Caki2 (cell line): ENCODE measurements at places on chromosomes 1 and 21.
A peak's percentile ranks its signal among the peaks of the same experiment; 100 is the strongest.

- no peak for DNase-seq
These were observed 12.5 kb downstream of the POLR3GL start for GRCh38 chr1:145977016-145977415.

- DNase-seq, result no peak
These were observed 8.0 kb upstream of the SLC30A2 start for GRCh38 chr1:26053718-26054560.

DNA sequence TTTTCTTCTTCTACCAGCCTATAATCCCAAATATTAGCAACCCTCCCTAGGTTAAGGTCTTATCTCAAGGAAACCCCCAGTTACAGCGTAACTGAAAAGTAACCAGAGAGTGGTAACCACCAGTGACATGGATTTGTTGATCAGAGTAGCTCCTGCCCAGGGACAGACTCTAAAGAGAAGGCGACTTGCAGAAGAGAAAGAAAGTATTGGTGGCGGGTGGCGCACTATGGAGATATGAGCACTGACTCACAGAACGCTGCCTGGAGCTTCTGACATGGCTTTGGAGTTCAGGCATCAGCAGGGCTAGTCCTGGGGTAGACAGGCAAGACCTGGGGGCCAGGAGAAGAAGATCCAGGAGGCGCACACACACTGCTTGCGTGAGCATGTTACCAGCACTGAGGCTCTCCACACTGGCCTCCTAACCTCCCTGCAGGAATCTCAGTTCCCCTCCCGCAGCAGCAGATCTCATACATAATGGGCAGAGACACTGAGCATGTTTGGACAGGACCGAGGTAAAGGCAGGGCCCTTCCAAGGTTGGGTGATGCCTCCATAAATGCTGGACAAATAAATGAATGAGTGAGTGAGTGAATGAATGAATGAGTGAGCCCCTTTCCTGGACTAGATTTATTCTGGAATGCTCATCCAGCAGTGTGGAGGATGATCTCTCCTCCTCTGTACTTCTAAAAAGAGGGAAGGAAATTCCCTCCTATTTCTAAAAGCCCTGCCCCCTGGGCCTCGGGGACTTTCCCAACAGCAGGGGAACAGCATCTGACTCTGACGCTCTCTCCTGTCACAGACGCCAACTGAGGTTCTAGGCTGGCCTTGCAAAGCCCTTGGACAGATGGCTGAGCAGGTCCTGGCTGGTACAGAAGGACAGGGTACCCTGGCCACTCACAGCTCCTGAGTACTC lies 175.5 kb downstream of the CLIC6 start:
- peak; percentile 74 for DNase-seq

DNA sequence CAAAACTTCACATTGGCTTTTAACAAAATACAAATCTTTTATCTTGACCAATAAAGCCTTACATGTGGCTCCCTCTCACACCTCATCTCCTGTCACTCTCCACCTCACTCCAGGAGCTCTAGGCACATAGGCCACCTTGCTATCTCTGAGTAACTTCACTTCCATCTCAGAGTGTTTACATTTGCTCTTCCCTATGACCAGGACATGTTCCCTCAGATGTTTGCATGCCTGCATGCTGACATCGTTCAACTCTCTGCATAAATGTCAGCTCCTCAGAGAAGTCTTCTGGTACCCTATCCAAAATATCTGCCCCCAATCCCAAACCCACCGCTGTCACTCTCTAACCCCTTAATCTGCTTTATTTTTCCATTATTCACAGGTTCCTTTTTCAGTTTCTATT lies 110.9 kb downstream of the TOMM20 start:
- DNase-seq, result no peak

DNA sequence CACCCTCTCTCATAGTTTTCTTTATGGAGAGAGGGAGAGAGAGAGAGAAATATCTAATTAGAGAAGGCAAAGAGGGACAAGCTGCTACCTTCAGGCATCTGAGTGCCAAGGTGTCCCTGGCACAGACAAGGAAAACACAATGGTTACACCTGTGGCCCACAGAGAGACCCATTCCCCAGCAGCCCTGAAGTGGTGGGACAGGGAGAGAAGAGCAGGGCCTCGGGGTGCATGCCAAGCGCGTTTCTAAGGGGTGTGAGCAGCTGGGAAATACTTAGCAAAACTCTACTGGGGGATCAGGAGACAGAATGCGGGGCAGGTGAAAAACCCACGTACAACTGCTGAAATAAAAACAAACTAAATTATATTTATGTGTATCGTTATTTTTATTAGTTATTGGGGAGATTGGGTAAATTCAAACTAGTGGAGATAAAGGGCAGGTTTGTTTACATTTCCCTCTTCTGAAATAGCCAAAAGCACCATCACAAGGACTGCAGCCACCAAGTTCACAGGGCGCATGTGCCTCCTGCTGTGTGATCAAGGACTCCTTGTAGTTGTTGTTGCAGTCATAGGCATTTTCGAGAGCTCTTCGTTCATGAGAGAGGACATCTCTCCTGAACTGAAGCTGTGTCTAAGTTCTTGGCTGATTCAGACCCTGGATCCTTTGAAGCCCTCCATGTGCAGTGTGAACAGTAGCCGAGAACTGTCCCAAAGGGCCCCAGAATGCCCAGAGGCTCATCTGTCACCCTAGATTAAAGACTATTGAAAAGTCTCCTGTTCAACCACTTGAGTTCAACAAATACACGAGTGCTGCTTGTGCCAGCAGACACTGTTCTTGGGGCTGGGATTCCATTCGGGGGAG lies 737 bp upstream of the SERPINC1 start:
- DNase-seq, result no peak

DNA sequence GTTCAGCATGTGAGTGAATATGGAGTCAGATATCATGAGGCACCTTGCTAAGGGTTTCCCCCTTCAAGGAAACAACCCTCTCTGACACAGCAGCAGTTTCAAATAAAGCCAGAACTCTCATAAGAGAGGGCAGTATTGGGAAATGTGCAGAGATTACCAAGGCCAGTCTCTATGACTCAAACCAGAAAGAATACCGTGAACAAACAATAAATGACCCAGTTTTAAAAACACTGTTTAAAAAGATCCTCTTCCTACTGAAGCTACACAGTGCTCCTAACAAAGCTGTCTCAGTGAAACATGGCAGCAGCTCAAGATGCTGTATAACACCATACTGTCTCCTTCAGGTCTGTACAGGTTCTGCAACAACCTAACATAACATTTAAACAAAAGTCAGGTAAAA lies 102.6 kb downstream of the KIAA0319L start:
- DNase-seq, result no peak

DNA sequence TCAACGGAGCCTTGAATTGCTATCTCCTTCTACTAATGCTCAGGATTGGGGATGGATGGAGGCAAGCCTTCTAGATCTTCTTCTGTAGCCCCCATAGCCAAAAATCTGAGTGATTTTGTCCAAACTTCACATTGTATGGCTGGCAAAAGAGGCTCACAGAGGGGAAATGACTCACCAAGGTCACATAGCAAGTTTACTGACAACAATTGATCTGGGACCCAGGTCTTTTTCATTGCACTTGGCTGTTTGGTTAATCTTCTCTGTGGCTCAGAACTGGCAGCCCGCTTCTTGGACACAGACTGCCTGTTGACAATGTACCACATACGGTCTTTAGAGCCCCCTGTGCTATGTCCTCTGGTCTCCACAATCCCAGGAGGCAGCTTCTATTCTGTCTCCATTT lies 3.0 kb upstream of the LACTBL1 start:
- DNase-seq, result no peak

GRCh38 chr1:77416692-77417450 lies 135.1 kb downstream of the AK5 start:
- DNase-seq, result no peak

DNA sequence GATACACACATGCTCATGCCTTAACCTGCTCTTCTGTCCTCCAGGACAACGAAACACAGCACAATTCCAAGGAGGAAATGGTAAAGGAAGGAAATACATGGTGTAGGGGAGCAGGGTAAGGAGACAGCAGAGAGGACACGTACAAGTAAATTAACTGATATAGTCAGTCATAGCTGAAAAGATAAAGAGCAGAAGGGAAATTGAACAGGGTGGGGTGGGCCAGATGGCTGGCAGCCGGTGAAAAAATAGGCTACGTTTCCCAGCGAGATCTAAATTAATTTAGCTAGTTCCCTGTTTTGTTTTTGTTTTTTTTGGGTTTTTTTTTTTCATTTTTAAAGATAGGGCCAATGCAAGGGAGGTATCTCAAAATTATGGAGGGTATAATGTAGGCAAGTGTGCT lies 109.2 kb downstream of the FAM78B start:
- no peak for DNase-seq

GRCh38 chr1:55259911-55260609 lies 44.9 kb upstream of the USP24 start:
- no peak for DNase-seq

GRCh38 chr1:109598655-109599054 lies 20.8 kb downstream of the GNAT2 start:
- DNase-seq, result no peak

- DNase-seq, result peak; percentile 92
These were observed 99.7 kb downstream of the GLIS1 start for GRCh38 chr1:53639251-53639763.

DNA sequence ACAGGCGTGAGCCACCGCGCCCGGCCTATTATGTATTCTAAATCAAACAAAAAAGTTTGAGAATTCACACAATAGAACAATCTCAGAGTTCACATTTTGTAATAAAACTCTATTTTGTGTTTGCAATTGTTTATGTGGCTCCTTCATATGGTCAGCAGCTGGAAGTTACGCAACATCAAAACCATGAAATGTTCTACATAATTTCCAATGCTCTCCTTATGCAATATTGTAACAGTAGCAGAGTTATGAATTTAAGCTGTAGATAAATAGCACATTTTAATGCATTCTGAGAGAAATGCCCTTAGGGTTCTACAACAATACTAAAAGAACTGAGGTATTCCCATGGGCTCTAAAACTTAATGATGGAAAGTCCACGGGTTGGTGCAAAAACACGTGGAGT lies 62.3 kb upstream of the COL11A1 start:
- DNase-seq, result no peak

DNA sequence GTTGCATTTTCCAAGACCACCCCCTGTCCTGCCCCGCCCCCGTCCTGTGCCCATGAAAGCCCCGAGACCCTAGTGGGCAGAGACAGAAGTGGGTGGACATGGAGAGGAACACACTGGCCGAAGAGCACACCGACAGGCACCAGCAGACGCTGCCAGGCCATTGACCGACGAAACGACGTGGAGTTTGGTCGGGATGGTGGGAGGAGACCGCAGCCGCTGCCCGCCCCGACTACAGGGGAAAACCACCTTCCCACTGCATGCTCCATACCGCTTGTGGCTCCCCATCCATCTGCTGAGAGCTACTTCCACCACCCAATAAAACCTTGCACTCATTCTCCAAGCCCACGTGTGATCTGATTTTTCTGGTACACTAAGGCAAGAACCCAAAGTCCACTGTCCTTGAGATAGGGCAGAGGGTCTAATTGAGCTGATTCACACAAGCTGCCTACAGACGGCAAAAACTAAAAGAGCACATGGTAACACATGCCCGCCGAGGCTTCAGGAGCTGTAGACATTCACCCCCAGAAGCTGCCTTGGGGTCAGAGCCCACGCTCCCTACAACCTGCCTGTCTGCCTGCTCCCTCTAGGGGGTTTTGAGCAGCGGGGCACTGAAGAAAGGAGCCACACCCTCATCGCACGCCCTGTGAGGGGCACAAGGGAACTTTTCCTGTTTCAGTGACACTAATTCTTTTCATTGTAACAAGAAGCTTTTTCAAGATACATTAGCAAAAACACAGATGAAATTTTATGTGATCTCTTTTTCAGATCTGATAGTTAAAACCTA lies 81.2 kb upstream of the RAB3GAP2 start:
- DNase-seq, result no peak

DNA sequence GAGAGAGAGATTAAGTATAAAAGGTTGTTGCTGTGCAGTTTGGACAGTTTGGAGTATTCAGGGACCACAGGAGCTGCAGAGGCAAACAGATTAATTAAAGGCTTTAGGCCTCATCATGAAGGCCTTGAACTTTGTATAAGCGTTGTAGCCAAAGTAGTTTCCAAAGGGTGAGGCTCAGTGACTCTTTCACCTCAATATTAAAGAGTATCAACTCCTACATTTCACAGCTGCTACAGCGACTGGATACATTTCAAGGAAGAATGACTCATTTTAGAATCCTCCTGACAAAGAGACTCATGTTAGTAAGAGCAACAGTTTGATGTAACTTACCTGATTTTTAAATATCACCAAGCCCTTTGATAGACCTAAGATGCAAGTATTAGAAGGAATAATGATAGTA lies 355.5 kb downstream of the HLX start:
- no peak for DNase-seq

- no peak for DNase-seq
These were observed 6.5 kb upstream of the SYNC start for GRCh38 chr1:32709075-32709474.

DNA sequence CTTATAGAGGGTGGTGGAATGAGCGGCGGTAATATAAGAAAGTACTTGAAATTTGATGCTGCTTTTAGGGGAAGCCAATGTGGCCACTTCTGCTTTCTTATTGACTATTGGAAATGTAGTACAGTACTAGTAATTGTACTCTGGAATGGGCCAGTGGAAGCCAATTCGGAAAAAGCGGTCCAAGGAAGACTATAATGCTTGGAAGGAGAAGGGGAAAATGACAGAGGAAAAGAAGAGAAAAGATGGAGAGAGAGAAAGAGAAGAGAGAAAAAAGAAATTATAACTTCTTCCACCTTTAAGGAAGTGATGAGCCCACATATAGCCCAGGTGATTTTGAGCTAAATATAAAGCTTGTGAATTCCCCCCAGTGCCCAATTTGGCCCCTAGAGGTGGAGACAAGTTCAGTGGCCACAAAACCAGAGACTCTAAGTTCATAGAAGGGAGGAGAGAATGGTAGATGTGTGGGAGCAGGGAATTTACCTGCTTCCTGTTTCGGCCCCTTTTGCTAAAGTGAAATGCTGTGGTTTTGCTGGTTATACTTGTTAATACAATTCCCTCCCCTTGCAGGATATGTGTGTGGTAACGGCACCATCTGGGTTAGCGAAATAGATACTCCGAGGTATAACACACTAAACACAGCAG lies 35.7 kb upstream of the DUSP10 start:
- no peak for DNase-seq

- no peak for DNase-seq
These were observed 57.4 kb upstream of the ACOT11 start for GRCh38 chr1:54490361-54491248.

GRCh38 chr1:222919478-222919865 lies 104.6 kb downstream of the DISP1 start:
- no peak for DNase-seq
